ENCODE measurements at places on chromosomes 7 and 10.
A peak's percentile ranks its signal among the peaks of the same experiment; 100 is the strongest.

GRCh38 chr10:129056734-129057689 lies 410.0 kb upstream of the MGMT start:
- no peak for DNase-seq

DNA sequence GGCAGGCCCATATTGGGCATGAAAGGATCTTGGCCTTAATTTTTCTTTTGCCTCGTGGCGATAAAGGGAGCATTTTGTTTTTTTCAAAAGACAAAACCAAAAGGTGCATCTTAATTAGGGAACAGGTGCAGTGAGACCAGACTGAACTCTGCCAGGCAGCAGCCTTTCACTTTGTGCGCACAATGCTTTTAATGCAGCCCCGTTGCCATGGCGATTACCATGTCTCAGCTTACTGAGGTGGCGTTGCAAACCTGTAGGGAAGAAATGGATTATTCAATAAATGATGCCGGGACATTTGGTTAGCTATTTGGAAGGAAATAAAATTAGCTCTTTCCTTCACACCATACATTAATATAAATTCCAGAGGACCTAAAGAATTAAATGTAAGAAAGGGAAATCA lies 61.9 kb downstream of the MYL10 start:
- DNase-seq: no peak

DNA sequence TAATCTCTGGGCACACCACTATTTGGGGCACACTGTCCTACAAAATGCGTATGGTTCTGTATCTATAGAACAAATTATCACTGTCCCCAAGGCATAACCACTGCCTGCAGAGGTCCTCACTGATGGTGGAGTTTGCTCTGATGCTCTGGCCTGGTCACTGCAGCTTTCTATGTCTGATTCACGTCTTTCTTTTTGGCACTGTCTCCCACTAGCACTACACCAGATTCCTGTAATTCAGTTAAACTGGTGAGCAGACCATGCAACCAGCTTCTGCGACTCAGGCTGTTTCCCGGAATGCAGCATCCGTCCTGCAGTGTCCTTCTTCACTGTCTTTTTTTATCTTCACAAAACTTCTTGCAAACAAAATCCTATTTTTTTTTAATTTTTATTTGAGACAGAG lies 112.8 kb downstream of the KLF6 start:
- DNase-seq: peak; percentile 4

- DNase-seq: no peak
Observed at GRCh38 chr7:30904561-30904960, 7.1 kb upstream of the AQP1 start.

GRCh38 chr10:102643336-102644065 lies 778 bp upstream of the TRIM8 start:
- peak; percentile 75 for DNase-seq

DNA sequence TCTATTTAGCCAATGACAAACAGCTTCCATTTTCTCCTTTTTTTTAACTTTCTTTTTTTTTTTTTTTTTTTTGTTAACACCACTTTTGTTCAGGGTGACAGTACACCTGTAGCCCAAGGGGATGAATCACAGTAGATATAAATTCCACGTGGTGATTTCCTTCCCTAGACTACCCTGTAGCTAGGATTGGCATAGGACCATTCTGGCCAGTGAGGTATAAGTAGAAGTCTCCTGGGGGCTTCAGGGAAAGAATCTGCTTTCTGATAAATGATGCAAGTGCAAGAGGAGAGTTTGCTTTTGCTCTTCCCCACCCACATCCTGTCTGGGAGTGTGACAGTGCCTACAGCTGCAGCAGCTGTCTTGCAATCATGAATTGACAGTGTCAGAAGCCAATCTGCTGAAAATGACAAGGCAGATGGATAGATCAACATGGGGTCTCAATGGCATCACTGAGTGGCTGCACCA lies 63.2 kb upstream of the TOMM7 start:
- DNase-seq: no peak

- no peak for DNase-seq
Observed at GRCh38 chr10:22631185-22631584, 83.2 kb downstream of the PIP4K2A start.

DNA sequence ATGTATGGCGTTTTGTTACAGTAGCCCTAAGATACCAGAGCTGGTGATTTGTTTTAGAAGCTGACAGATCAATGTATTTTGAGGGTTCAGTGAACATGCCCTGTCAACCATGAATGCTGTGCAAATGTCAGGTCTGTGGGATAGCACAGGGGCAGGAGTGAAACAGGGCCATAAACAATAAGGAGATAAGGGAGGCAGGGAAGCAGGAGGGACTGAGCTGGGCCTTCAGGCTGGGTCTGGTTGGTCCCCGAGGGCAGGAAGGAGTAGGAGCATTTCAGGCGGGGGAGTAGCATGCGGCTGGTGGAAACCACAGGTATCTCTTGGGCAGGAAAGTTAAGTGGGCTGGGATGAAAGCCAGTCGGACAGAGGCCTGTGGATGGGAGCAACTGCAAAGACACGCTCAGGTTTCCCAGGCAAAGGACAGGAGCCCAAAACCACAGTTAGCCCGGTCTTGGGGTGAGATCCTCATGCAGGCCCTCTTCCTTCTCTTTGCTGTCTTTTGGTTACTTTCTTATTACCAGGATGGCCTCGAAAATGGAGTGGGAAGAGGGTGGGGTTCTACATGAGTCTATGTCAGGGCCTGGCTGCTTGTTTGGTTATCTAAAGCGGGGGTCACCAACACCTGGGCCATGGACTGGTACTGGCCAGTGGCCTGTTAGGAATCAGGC lies 69.5 kb upstream of the SEPHS1 start:
- DNase-seq: no peak

- no peak for DNase-seq
Observed at GRCh38 chr10:73234695-73235094, 12.4 kb downstream of the DNAJC9 start.

GRCh38 chr7:150435047-150435389 lies 15.4 kb upstream of the GIMAP8 start:
- no peak for DNase-seq
